ENCODE measurements at places on chromosomes 13 and 19.

DNA sequence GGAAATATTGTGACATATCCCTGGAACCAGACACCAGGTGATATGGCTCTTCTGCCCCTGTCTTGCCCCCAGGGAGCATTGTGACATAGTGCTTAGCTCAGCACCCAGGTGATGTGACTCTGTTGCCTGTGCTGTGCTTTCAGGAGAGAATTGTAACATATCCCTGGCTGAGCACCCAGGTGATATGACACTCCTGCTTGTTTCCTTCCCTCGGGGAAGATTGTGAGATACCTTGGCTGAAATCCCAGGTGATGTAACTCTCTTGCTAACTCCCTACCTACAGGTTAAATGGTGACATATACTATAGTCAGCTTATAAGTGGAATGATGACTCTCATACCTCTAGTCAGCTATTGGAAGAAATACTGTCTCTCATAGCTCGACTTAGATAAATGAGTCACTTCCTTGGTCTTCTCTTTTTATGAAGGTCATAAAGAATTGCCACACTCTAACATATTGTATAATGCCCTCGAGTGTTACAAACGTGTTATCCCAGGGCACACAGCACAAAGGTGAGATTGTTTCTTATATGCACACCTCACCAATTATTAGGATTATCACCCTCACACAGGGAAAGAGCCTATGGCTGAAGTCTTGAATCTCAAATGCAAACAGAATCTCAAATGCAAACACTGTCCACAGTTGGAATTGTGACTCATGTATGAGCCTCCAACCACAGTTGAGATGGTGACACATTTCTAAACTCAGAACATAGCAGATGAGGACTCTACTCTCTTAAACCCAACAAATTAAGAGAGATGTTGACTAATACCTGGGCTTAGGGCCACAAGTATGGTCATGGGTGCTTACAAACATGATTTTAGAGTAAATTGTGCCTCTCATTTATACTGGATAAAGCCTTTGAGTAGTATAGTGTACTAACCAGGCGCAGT, 32.7 kb upstream of the ZNF254 start:
- no peak for DNase-seq

- no peak for DNase-seq
Observed at GRCh38 chr19:19655051-19655594, 8.4 kb downstream of the ATP13A1 start.

- DNase-seq = no peak
Observed at GRCh38 chr13:79479882-79480281, 1.1 kb upstream of the NDFIP2 start.

- DNase-seq = no peak
Observed at GRCh38 chr13:112928020-112928971, 40.7 kb upstream of the MCF2L start.

DNA sequence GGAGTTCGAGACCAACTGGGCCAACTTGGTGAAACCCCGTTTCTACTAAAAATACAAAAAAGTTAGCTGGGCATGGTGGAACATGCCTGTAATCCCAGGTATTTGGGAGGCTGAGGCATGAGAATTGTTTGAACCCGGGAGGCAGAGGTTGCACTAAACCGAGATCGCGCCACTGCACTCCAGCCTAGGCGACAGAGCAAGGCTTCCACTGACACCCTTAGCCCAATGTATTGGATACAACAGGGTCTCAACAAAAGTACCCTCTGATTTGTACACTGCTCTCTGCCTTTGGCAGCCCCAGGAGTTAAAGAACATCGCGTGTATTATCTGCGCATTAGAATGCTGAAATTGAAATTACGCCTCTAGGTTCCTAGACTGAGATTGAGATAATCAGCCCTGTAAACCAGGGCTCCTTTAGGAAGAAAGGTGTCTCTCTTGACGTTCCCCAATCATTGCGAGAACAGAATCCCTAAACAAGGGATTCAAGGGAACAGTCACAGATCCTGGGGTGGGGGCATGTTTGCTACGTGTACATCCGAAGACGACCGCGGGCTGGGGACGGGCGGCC, 21.9 kb downstream of the IPO5 start:
- DNase-seq = no peak

GRCh38 chr19:38221919-38222830, 1.8 kb downstream of the DPF1 start:
- no peak for DNase-seq
